ENCODE measurements at places on chromosomes 1 and 21.

DNA sequence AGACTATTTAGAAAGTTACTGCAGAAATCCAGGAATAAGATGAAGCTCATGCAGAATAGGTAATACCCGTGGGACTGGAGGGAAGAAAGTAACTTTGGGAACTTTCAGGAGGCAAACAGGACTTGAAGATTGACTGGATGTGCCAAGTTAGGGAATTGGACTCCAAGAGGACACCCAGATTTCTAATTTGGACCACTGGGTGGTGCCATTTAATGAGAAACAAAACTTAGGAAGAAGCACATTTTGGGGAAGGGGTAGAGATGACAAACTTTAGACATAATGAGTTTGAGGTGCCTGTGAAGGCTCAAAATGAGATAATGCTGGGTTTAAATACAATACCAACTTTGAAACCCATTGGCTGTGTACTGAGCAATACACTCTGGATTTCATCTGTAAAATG lies 3.3 kb upstream of the B4GALT3 start:
- no peak for DNase-seq

DNA sequence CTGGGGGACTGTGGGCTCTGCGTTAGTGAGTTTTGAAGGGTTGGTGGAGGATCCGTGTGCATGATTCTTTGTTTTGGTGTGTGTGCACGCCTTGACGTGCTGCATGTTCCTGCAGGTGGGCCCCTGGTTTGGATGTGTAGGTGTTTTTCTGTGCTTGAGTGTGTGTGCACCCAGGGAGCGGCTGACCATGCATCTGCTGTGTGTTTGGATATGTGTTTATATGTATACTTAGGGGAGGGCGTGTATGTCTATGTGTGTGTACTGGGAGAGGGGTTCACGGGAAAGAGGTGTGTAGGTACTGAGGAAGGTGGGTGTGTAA lies 1.1 kb downstream of the VANGL2 start:
- DNase-seq, result no peak

- no peak for DNase-seq
Measured at GRCh38 chr1:67825591-67825990, 7.7 kb downstream of the GNG12 start.

DNA sequence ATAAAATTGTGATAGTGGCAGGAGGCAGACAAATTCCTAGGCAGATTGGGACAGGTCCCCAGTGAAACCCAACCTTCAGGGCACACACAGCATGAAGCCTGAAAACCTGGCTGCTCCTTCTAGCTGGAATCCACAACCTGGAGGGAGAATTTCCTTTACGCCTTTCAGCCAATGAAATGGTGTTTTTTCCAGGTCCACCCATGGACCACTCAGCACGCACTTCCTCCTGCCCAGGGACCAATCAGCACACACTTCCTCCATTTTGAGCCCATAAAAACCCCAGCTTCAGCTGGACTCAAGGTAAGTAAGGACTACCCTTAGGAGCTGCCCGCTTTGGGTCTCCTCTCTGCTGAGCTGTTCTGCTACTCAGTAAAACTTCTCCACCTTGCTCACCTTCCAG lies 120.1 kb downstream of the AKT3 start:
- no peak for DNase-seq

GRCh38 chr1:86233403-86233802 lies 76.8 kb upstream of the COL24A1 start:
- no peak for DNase-seq

GRCh38 chr1:230313453-230314141 lies 112.5 kb downstream of the PGBD5 start:
- DNase-seq, result no peak
